Activated CD4-positive, alpha-beta T cell treated with anti-CD3 and anti-CD28 coated beads, Interleukin-2, amount 50 U/mL, for 48 hours (primary cell): ENCODE measurements at places on chromosomes 12 and 14.

DNA sequence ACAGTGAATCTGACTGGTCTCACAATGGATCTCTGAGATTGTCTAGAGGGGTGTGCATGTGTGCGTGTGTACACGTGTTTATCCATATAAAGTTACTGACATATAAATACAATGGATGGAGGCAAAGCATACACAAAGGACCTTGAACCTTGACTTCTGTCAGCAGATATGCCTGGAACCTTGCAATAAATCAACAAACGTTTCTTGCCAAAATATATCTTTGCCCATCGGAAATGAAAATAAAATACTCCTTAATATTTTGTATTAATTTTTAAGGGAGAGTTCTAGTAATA is 52.1 kb upstream of the KCNJ8 start:
- no peak for DNase-seq

DNA sequence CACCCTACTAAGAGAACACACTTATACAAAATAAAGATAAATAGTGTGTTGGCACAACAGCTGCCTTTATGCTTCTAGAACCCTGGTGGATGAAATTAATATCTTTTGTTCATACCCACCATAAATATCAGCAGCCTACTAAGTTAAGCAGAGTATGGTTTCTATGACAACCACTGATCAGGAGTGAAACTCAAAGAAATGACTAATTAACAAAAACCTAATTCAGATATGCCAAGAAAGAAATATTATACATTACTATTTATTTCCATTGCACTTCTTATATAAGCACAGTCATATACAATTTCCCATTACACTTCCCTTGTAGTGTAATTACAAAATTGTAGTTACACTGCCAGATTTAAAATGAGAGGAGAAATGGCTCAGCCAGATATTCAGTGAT is 164.1 kb upstream of the CDKN3 start:
- no peak for DNase-seq

GRCh38 chr14:94458558-94459205 is 6.1 kb upstream of the SERPINA11 start:
- no peak for DNase-seq

DNA sequence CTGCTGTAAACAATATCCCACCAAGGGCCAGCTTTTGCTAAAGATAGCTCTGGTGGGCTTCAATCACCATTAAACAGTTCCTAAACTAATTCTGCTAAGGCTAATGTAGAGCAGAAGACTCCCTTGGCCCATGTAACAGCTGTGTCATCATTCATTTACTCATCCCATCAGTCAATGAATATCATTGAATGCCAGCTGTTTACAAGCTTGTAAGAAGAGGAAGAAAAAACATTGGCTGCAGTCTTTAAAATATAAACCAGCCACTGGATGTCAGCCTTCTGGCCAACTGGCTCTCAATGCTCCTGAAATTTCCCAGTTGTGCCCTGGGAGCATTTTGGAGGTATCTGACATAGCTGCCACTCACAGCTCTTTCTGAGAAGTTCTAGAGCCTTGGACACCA is 18.0 kb upstream of the MAP3K9 start:
- DNase-seq, result no peak

GRCh38 chr12:3010214-3010930 is 51.2 kb downstream of the TEAD4 start:
- DNase-seq, result no peak

DNA sequence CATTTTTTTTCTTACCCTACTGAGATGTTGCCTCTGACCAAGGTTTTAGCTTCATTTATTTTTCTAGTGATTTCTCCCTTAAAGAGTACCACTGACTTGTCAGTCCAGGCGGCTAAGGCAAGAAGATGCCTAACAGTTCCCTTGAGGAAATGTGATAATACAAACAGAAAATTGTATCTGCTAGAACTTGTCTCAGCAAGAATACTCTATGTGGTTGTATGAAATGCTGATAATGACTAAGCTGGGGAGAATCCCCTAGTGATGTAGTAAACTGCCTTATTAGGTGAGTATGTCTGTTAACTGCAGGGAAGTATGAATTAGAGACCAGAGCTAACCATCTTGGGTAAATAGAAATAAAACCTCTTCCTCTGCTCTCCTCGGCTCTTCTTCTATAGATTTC is 6.7 kb downstream of the C12orf54 start:
- no peak for DNase-seq

- peak; percentile 4 for DNase-seq
Measured at GRCh38 chr12:79407671-79408622, 282.8 kb downstream of the PAWR start.

GRCh38 chr14:89466944-89467343 is 49.9 kb upstream of the FOXN3 start:
- no peak for DNase-seq

- no peak for DNase-seq
Measured at GRCh38 chr12:124075841-124076240, 102.8 kb downstream of the ZNF664 start.

GRCh38 chr14:68468437-68469207 is 324.2 kb downstream of the ZFP36L1 start:
- DNase-seq, result peak; percentile 49

- DNase-seq, result no peak
Measured at GRCh38 chr12:48025281-48025680, 21.0 kb upstream of the COL2A1 start.

- DNase-seq, result no peak
Measured at GRCh38 chr12:54028314-54029201, at the start of gene HOXC6. HOXC6 (plus strand) TSS chr12:54028440; CDS start chr12:54028522, 82 bp downstream.

- no peak for DNase-seq
Measured at GRCh38 chr12:69106482-69107118, 132.8 kb upstream of the CPSF6 start.

- DNase-seq, result no peak
Measured at GRCh38 chr14:69525896-69526295, 41.4 kb downstream of the PLEKHD1 start.

- peak; percentile 44 for DNase-seq
Measured at GRCh38 chr12:49698619-49699545, 8.3 kb downstream of the FMNL3 start.

DNA sequence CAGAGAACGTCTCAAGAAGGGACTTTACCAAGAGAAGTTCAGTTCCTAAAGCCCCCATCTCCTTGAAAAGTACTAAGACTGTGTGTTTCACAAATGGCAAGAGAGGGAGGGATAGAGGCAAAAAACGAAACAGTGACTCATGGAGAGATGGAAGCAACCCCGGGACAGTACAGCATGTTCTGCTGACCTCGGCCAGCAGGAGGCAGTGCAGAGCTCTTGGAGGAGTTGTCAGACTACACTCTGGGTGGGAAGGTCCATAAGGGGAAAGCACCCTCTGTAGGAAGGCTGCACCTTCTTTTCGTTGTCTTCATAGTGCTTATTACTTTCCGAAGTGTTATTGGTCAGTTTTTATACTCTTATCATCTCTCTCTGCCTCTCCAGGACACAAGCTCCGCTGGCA is 525.2 kb upstream of the CCDC196 start:
- DNase-seq, result peak; percentile 89

GRCh38 chr14:39430762-39431415 is 1.3 kb downstream of the FBXO33 start:
- no peak for DNase-seq

DNA sequence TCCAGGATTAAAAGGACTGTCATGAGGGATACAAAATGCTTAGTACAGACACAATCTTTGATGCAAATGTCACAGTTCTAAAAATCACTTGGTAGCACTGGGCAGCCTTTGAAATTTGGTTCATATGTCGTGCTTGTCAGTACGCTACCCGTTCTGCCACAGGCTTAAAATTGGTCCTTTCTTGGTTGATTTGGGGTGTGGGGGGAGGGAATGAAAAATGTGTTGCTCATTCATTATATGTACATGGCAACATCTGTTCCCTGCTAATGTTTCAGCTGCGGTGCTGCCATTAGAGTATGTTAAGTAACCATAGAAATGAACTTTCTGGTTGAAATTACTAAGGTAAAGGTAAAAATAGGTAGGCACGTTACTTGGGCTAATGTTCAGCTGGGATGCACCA is 155.4 kb upstream of the ARHGAP5 start:
- no peak for DNase-seq

- DNase-seq, result no peak
Measured at GRCh38 chr14:22630486-22630885, 13.7 kb downstream of the OR6J1 start.

DNA sequence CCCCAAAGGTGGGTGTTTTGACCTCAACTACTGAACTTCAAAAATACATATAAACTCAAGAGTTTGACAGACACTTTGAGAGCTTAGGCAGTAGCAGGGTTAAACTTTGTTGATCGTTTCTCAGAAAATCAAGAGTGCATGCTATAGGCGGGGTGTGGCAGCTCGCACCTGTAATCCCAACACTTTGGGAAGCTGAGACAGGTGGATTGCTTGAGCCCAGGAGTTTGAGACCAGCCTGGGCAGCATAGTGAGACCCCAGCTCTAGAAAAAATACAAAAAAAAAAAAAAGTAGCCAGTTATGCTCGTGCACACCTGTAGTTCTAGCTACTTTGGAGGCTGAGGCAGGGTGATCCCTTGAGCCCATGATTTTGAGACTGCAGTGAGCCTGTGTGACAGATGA is 12.3 kb downstream of the NANOG start:
- no peak for DNase-seq

DNA sequence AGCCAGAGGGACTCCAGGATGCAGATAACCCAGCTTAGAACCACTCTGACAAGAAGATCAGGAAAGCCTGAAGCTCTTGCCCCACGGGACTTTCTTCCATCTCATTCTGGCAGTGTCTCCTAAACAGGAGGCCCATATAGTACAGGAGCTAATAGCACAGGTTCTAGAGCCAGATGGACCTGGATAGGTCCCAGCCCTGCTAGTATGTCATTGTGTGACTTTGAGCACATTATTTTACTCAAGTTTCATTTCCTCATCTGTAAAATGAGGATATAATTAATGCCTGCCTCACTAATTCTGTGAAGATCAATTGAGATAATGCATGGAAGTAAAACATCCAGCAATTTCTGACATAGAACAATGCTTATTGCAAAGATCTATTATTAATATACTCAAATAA is 66.5 kb upstream of the GZMB start:
- DNase-seq, result no peak

- DNase-seq, result no peak
Measured at GRCh38 chr12:2372178-2372577, 319.4 kb downstream of the CACNA1C start.

- no peak for DNase-seq
Measured at GRCh38 chr14:105979446-105979845, 453.1 kb downstream of the TMEM121 start.

DNA sequence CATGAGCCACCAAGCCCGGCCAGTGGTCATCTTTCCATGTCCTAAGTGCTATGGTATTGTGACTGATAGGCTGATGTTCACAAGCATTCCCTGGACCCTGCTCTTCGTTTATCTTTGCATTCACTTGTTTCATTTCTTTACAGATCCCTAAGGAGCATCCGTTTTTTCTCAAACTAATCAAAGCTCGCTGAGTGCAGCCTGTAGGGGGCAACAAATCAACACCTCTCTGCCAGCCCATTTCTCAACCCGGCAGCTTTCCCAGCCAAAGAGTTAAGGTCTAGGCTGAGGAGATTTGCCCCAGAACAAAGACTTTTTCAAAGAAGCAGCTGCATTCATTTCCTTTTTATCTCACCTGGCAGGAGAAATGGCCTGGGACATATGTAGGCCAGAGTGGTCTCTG is 12.1 kb downstream of the SIRT4 start:
- no peak for DNase-seq

DNA sequence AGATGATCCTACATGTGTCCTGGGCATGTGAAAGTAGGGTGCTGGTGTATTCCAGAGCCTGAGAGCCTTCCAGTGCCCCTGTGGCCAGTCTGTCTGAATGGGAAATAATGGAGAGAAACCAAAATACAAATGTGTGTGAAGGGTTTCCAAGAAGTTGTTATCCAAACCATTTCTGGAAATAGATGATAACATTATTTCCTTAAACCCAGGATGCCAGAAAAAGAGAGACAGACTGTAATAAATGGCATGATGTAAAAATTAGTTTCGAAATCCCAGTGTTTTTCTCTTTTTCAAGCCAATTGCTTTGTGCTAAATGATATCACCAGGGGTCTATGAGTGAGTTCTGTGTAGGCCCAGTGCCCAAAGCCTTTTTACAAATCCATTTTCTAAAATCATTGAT is 175.3 kb downstream of the PHLDA1 start:
- DNase-seq, result no peak

DNA sequence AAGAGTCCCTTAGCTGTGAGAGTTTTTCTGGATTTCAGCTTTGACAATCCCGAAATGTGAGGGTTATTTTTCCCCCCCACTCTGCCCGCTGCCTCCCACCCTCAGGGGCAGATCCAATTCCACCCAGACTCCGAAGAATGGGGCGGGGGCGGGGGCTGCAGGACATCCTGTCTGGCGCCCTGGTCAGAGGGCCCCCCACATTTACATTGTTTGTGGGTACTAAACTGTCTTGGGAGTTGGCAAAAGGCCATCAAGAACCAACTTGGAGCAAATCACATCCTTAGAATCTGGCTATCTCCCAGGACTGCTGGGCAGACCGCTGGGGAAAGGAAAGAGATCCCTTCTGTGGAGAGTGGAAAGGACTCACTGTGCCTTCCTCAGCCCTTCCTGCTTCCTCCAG is 2.4 kb downstream of the EMP1 start:
- DNase-seq, result no peak

GRCh38 chr12:132275631-132276030 is 53.8 kb downstream of the GALNT9 start:
- no peak for DNase-seq

DNA sequence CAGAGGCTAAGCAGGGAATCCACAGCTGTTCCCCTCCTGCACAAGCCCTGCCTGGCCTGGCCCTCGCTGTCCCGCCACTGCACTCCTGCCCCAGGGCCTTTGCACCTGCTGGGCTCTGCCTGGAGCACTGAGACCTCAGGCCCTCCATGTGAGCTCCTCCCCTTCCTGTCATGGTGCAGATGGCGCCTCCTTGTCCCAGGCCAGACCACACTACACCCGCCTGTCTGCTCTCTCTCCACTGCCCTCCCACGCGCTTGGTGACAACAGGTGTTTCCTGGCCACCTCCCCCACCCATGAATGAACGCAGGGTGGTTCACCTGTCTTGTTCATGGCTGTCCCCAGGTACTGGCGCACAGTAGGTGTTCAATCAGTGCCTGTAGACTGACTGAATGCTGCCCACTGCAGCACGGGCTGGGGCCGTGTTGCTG is 82.9 kb downstream of the NCOR2 start:
- DNase-seq, result peak; percentile 27

DNA sequence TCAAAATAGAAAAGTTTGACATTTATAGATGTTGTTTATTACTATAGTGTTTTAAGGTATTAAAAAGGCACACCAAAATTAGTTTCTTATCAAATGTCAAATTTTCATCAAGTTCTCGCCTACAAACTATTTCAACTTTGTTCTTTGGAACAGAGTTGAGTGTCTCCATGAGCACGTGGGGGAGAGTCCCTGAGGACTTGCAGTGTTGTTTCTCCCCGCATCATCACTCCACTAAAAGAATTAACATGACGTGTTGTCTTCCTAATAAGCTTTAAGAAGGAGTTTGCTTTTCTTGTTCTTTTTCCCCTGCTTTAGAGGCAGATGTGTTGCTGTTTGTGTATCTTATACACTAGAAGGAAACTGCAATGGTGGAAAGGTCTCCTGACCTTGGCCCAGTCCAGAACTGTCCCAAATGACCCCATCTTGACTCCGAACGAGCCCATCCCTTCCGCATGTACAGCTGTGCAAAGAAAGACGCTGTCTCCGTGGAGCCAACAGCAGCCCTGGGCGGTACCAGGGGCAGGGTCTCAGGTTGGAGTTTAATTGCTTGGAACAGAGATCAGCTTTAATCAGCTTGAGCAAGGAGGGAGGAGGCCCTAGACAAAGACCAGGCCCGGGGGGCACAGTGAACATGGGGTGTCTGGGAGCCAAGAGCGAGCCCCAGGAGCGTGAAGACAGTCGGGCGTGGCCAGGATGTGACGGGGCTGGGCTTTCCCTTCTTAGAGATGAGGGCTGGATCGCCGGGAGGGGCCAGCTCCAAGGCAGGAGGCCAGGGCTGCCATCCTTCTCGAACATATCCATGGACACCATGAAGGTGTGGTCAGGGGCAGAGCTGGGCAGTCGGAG is 215.4 kb upstream of the RTL1 start:
- no peak for DNase-seq
